CD4-positive, alpha-beta T cell treated with Interleukin-1 beta for 1 hour (primary cell): ENCODE measurements at places on chromosomes 3 and 15.

- DNase-seq, result no peak
Measured at GRCh38 chr15:71889385-71889784, 79.0 kb downstream of the NR2E3 start.

DNA sequence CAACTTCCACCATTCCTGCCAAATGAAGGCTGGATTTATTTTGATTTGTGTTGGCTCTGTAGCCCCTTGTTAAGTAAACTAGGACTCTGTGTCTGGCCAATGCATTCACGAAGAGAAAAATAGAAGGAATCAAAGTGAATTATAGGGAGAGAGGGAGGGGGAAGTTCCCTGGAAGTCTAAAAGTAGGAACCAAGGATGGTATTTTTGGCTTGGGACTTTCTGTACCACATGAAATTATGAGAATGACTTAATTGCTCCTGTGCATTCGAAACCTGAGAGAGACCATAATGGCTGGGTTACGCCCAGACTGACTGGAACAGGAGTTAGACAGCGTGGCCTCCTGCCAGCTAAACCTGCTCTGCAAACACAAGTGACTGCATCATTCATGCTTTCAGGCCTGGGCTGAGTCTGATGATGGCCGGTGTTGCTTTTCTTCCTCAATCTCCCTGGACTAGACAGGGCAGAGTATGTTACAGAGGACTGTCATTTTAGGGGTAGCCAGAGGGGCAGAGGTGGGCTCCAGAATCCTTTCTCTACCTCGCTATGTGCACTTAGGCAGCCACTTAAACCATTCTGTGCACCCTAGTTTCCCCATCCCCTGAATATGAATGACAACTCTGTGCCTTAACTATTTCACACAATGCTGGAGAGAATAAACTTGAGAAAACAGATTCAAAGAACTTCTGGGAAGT, 58.9 kb downstream of the MYO1E start:
- no peak for DNase-seq

- DNase-seq, result no peak
Measured at GRCh38 chr3:11157421-11157820, 3.1 kb downstream of the HRH1 start.

DNA sequence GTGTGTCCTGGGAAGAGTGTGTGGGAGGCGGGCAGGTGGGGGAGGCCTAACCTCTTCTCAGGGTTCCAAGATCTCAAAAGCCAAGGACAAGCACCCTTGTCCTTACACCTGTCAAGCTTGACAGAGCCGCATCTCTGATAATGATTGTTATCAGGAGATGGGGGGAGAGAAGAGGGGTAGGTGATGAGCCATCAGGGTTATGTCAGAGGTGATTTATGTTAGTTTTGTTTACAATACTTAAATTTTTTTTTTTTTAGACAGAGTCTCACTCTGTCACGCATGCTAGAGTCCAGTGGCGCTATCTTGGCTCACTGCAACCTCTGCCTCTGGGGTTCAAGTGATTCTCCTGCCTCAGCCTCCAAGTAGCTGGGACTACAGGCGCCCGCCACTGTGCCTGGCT, 7.4 kb upstream of the NCBP2 start:
- DNase-seq, result no peak

- DNase-seq, result no peak
Measured at GRCh38 chr3:145006271-145006670, 1034.6 kb downstream of the DIPK2A start.

- DNase-seq, result no peak
Measured at GRCh38 chr15:67832031-67832551, 6.8 kb downstream of the SKOR1 start.

GRCh38 chr3:194941360-194941955, 255.8 kb downstream of the FAM43A start:
- no peak for DNase-seq

DNA sequence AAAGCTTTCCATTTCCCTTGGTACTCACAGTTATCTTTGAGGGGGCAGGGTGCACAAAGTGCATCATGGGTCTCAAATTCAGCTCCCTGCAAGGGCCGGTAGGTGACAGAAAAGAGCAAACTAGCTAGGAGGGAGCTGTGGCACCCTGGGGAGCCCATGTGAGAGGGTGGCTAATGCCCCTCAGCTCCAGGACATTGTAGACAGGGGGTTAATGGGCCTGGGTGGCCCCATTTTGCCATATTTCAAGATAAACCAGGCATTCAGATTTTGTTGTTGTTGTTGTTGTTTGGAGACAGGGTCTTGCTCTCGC, 3.7 kb upstream of the SLC6A6 start:
- DNase-seq, result no peak

- peak; percentile 21 for DNase-seq
Measured at GRCh38 chr3:51539291-51539941, 897 bp downstream of the RAD54L2 start.

DNA sequence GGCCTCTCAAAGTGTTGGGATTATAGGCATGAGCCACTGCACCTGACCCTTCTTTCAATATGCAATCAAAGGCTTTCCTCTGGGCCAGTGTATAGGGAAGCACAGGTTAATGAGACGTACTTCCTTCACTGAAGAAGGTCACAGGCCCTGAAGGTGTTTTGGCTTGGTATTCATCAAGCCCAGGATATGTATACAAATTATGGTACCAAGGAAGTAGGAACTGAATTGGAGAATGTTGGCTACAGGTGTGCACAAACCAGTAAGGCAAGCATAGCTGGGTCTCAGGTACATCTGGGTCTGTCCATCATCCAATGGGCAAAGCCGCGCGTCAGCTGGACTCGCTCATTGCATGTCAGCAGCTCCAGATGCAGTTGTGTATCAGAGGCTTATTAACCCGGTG, 237.9 kb downstream of the ADAMTS17 start:
- no peak for DNase-seq

DNA sequence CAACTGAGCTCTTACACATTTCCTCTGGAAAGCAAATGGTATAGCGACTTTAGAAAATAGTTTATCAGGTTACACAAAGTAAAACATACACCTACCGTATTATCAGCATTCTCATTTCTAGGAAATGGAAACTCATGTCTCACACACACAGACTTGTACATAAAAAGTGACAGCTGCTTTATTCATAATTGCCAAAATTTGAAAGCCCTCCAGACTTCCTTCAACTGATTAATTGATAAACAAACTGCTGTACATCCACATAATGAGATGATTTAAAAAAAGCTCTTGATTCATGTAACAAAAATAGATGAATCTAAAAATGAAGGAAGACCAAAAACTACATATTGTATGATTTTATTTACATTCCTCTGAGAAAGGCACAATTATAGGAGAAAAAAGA, 425.5 kb downstream of the GABRG3 start:
- no peak for DNase-seq

DNA sequence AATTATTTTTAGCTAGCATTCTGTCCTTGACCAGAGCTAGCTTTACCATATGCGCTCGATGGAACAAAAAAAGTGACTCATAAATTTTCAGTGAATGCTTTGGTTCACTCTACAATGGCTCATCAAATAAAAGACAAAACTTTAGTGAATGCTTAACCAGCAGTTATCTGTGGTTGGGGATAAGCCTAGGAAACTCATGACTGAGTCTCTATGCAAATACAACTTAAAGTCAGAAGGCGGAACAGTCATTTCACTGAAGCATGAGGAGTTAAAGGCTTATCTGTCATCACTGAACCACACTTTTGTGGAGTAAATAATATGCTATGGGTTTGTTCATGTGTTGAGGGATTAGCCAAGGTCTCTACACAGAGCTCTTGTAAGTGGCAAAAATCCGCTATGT, 308.4 kb downstream of the SQOR start:
- DNase-seq, result no peak

DNA sequence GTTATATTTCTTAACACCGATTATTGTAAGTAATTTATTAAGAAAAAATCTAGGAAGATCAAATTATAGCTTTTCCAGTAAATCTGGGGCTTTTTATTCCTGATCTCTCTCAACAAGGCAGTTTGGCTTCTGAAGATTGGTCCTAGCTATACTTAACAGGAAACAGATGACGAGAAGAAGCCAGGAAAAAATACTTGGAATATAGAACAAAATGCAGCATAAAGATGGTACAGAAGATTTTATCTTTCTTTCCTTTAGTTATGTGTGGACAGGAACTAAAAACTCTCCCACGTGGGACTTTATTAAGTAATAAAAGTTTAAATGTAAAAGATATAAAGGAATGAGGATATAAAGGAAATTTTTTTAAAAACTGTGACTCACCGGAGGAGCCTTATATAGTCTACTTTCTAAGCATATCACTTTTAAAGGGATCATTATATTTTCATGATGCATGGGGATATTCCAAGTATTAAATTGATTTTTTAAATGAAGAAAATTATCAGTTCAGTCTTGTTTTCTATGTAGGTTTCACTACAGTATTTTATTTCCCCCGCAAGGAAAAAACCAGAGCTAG, 8.2 kb downstream of the B3GNT5 start:
- DNase-seq, result no peak

GRCh38 chr3:9119331-9119730, 130.1 kb downstream of the SRGAP3 start:
- no peak for DNase-seq

- no peak for DNase-seq
Measured at GRCh38 chr3:15279671-15280402, 52.5 kb downstream of the SH3BP5 start.

DNA sequence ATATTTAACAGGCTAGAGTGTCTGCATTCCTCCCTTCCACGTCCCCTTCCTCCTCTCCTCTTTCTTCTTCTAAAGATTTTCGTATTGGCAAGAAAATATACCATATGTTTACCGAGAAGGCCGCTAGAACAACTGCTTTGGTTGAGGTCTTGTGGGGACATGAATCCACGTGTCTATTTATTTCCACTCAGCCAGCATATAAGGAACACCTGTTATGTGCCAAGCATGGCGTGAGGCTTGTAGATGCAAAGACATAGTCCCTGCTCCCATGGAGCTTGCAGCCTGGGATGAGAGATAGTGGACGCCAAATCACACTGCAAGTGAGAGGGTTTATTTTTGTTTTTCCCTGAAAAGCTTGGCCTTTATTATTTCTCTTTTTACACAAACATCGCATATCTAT, 57.1 kb downstream of the SLC7A14 start:
- DNase-seq, result no peak

GRCh38 chr3:40800343-40800742, 275.6 kb downstream of the ZNF621 start:
- no peak for DNase-seq

GRCh38 chr15:80871858-80872257, 92.7 kb downstream of the CEMIP start:
- DNase-seq, result no peak
